Stimulated activated CD4-positive, alpha-beta T cell treated with anti-CD3 and anti-CD28 coated beads, TNF-alpha, amount 100 ng/mL, for 24 hours (primary cell): ENCODE measurements at places on chromosomes 7 and 10.

DNA sequence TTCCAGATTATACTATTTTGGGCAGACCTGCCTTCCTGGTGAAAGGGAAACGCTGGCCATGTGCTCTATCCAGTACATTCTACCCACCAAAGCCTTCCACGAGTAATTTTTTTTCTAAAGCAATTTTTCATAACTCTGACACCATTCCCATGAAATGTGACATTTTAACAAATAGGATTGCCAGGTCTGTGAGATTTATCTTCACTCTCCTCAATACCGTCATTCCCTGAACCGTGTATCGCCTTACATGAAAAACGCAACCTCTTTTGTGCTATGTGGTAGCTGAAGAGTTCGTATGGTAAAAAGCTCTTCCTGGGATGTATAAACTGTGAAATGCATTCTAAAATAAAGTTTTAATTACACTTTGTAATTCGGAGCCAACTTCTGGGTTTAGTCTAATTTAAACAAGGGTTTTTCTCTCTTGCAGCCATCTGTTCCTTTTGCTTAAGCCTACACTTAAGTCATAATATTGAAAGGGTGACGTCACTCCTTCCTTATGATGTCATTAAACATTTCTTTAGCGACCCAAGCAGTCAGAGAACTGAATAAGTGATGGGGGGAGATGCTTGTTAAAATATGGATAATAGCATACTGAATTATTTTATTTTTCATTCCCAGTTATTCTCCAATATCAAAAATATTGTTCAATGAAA lies 27.7 kb downstream of the C1QL3 start:
- no peak for DNase-seq

- DNase-seq = no peak
These were observed 57.5 kb upstream of the PTPN12 start for GRCh38 chr7:77479536-77480088.

DNA sequence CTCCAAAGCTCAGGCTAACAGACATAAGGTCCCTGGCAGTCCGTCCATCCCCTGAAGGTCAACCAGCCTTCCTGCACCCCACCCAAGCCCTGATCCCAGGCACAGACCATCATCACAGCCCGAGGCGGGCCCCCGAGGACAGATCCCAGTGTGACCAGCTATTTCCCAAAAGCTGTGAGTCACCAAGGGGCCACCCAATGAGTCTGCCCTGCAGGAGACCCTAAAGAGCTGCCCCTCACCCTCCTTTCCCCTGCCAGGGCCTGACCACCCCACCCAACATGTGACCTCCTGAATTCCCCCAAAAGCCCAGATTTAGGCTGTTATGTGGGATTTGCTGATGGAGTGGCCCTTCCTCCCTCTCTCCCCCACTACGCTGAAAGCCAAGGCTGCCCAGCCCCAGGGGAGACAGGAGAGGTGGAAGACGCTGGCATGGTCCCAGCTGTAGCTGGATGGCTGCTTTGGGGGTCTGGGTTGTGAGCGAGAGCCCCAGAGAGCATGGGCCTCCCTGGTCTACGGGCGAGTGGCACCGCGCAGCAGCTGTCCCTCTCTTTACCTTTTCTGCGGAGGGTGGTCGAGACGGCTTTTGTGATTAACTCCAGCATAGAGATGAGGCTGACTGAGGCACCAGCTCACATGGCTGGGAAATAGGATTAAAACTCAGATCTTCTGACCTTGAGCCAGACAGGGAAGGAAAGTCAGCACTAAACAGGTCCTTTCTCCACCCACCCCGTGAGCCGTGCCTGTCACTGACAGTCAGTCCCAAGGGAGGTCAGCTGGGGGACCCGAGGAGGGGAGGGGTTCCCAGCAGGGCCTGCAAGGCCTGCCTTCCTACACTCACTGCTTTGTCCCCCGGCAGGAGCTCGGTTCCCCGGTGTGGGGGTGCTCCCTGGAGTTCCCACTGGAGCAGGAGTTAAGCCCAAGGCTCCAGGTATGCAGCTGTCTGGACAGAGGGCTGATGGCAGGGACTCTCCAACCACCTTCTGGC lies 16.7 kb downstream of the ELN start:
- DNase-seq = no peak

DNA sequence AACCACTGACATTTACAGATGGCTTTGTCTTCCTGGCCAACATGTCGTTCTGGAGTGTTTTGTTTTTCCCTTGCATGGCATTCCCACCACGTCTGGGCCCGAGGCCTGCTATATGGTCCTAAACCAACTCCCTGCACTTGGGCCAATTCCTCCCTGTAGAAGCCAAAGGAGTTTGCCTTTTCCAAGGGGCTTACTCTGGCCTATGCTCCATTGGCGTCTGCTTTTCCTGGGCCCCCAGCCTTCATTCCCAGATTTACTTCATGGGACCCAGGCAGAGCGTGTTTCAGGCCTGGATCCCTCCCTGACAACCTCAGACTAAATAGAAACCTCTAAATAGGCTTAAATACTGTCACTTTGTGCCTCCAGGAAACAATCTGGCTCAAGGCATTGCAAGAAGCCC lies 60.7 kb downstream of the MINDY4 start:
- no peak for DNase-seq

DNA sequence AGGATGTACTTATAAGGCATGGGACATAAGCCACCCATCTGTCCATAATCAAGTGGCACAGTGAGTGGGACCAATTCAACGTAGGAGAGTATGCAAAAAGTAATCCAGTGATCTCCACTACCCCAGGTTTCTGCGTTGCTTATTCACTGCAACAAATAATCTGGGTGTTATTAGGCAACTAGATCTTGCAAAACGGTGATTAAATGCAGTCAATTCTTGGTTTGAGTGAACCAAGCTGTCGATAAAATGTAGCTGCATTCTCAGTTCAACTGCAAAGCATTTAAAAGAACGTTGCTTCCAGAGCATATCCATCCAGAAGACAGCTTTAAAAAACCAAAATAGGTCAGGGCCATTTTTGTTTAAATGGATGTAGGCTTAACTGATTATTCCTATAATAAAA lies 5.0 kb downstream of the LSMEM1 start:
- DNase-seq = no peak

DNA sequence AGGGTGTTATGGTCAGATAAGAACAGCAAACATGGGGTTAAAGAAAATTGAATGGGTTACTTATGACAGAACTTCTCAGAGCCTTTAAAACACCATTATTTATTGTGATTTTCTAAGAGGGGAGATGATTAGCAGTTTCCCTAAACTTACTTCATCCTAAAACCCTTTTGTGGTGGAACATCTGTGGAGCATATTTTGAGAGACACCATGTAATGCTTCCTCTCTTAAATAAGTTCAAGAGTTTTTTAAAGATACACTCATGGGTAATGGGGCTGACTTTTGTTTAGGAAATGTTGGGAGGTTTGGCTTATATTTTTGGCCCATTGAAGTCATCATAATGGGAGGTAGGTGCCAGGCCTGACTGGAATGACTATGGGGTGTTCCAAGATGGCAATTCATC lies 8.4 kb upstream of the PDCD4 start:
- DNase-seq = no peak

- no peak for DNase-seq
These were observed 37.8 kb upstream of the CACUL1 start for GRCh38 chr10:118792526-118792925.
